Activated effector memory CD4-positive, alpha-beta T cell treated with anti-CD3 and anti-CD28 coated beads, Interleukin-2, amount 50 U/mL, for 16 hours (primary cell): ENCODE measurements at places on chromosomes 12 and 14.

DNA sequence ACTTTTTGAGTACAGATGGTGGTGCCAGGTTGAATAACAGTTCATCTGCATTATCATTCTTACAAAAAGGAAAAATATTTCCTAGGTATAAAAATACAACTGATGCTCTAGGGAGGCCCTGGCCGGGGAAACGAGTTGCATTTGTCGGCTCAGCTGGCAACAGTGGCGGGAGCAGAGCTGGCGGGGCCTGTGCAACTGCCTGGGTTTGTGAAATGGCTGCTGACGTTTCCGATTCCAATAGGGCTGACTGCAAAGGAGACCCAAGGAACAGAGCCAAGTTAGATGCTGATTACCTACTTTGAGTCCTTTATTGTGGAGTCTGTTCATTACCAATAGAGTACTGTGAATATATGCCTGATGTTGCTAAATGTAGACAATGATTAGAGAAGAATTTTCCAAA is 25.8 kb upstream of the PHLDA1 start:
- DNase-seq, result no peak

DNA sequence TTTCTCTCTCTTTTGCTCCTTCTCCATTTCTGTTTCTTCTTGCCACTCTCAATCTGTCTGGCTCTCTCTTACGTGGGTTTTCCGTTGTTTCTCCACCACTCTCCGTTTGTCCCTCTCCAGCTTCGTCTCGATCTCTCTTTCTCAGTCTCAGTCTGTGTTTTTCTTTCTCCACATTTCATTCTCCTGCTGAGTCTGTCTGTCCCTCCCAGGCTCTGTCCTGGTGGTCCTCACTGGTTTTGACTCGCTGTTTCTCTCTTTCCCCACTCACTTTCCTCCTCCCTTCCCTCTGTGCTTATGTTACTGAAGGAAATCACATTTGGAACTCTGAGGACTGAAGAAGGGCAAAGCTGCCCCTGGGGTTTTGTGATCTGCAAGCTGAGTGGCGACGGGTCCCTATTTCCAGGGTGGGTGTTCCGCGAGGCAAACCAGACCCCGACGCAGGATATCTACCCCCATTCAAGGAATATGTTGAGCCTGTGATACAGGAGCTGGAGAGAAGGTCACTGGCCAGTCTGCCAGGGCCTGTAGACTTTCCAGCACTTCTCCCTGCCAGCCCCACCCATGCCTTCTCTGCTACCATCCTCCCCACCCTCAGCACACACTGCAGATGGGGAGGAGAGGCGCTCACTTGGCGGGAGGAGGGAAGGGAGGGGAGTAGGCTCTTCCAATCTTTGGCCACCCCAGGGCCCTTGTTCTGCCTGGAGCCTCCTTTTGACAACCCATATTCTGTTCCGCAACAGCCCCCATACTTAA is 102.7 kb upstream of the MAP1LC3B2 start:
- no peak for DNase-seq

GRCh38 chr14:64584190-64584589 is 34.4 kb downstream of the PPP1R36 start:
- no peak for DNase-seq

GRCh38 chr14:85873006-85873405 is 343.1 kb downstream of the FLRT2 start:
- no peak for DNase-seq

DNA sequence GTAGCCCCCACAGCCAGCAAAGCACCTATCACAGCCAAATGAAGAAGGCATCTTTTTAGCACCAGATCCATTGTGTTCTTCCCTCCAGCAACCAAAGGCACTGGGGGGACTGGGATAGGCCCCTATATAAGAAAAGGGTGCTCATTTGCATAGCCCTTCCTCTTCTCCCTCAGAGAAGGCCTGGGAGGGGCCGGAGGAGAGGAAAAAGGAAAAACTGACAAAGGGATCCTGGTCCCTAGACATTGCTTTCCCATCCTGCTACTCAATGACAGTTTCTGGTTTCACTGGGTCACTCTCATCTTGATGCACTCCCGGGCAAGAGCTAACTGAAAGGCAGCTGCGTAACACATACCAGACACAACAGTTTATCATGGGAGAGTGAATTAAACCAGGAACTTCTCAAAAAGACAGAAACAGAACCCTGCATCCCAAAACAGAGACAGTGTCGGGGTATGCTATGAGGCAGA is at the start of gene PMEL:
TSS of gene PMEL (minus strand) at position 102 of the 467 bp plus-strand sequence. CDS start at position 71, 31 bp downstream.
- DNase-seq, result no peak

DNA sequence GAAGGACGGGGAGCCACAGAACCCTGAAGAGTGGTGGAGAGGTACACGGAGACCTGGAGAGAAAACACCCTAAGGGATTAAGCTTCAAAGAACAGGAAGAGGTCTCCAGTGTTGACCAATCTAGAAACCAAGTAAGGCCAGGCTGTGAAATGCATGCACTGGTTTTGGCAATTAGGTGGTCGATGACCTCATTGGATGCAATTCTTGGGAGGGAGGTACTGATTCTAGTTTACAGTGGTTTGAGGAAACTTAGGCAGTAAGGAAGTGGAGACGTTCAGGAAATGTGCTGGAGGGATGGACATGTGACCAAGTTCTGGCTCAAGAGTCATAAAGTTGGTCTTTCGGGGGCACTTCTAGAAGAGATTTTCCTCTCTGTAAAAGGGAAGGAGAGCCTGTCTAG is 91.3 kb upstream of the CEP83 start:
- DNase-seq, result no peak

GRCh38 chr12:3418609-3419390 is 72.2 kb upstream of the PRMT8 start:
- DNase-seq, result no peak

DNA sequence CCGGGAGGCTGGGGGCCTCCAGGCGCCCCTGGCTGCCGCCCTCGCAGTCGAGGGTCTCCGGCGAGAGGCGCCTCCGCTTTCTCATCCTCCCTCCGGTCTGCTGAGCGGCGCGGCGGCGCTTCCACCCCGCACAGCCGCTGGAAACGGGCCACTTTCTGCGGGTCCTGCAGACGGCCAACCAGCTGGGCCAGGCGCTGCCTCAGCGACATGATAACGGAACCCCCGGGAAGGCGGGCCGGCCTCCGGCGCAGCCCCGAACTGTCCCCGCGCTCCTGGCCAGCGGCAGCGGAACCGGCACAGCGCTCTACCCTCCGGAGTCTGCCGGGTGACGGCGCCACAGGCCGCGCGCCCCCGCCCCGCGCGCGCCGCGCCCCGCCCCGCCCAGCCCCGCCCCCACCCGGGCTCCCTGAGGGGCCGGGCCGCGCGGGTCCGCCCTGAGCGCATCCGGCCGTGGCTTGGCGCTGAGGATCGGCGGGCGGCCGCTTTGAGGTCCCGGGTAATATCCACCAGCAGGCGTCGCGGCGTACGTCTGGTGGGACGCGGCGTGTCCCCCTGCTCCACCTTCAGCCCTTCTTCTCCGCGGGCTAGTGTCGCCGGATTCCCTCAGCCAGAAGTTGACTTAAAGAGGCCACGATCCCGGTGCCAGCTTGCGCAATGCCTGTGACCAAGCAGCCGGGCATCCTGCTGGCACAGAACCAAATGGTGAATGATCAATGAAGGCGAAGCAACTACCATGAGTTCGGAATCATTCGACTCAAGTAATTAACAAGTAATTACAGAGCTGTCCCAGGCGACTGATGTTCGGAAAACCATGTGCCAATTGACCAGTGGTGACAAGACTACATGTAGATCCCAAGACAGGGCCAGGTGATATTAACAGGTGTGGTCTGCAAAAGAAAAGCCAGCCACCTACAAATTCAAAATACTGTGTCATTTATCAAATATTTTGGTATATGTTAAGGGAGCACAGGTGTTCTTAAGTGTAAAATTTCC is at the start of gene SGPP1:
TSS of gene SGPP1 (minus strand) at position 330 of the 993 bp plus-strand sequence. CDS start at position 209, 121 bp downstream.
- peak; percentile 91 for DNase-seq

- DNase-seq, result no peak
These were observed 164.5 kb downstream of the CRADD start for GRCh38 chr12:93841671-93842070.

GRCh38 chr12:28457785-28458184 is 267.5 kb downstream of the CCDC91 start:
- DNase-seq, result no peak

- DNase-seq, result no peak
These were observed 45.4 kb upstream of the TMED10 start for GRCh38 chr14:75221797-75222196.

- DNase-seq, result peak; percentile 92
These were observed 36.9 kb downstream of the BCL11B start for GRCh38 chr14:99234961-99235571.

DNA sequence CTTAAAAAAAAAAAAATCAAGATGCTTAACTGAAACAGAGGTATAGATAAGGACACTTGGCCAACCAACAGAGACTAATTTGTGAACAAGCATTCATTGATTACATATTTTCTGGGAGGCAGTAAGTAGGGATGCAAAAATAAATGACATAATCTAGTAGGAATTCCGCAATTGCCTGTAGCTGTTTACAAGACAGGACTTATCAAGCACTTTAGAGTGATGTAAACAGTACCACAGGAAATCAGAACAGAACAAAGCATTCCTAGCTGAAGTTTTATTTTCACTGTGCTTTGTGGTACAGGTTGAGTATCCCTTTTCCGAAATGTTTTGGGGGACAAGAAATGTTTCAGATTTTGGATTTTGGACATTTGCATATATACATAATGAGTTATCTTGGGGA is 68.2 kb upstream of the FGD4 start:
- DNase-seq, result no peak

- DNase-seq, result no peak
These were observed 2.7 kb upstream of the GZMH start for GRCh38 chr14:24612196-24612595.

DNA sequence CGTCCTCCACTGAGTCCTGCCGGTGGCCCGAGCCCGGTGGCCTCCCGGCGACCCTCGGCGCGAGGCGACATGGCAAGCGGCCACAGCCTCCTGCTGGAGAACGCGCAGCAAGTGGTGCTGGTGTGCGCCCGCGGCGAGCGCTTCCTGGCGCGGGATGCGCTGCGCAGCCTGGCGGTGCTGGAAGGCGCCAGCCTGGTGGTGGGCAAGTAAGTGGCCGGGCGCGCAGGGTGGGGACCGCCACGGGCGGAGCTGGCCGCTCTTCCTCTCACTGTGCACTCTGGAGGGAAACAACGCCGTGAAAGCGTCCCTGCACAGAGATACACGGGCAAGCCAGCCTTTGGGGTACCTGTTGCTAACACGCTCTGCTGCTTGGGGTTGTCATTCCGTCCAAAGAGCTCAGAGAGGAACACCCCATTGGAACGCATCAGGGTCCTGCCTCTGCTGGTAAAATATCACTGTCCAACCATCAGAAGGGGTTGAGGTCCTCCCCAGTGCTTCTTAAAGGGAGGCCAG is at the start of gene AMDHD1:
TSS of gene AMDHD1 (plus strand) at position 2 of the 513 bp plus-strand sequence. CDS start at position 70, 68 bp downstream.
- DNase-seq, result peak; percentile 86

DNA sequence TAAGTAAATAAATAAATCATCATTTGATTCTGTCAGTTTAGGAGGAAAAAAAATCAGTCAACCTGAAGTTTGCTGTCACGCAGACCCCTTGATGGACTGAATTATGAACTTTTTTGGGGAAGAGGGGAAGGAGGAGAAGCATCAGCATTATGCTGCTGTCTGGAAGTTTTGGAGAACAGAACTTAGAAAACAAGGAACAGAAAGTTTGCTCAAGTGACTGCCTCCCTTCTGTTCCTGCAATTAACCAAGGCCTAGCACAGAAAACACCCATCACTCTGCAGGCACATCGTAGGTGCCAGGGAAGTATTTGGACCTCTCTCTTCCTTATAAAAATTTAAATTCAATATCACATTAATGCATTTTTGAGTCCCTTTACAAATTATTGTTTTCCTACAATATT is 283.8 kb downstream of the VRK1 start:
- no peak for DNase-seq

DNA sequence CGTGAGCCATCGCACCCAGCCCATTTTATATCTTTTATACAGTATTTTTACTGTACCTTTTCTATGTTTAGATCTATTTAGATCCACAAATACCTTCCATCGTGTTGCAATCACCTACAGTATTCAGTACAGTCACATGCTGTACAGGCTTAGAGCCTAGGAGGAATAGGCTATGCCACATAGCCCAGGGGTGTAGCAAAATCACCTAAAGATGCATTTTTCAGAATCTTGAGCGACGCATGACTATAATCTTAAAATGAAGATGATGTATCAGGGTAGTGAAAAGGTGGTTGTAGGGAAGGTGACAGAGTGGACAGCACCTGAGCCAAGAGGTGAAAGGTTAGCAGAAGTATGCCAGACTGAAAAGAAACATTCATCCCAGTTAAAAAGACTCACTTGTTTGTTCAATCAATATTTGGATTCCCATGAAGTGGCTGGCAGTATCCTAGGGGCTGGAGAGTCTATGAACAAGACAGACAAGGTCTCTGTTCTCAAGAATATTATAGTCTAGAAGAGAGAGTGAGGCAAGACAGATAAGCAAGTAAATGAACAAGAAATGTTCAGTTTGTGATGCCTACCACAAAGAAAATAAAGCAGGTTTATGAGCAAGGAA is 3.6 kb downstream of the SPRING1 start:
- DNase-seq, result no peak

GRCh38 chr12:31323391-31324115 is 2.4 kb downstream of the SINHCAF start:
- peak; percentile 84 for DNase-seq

DNA sequence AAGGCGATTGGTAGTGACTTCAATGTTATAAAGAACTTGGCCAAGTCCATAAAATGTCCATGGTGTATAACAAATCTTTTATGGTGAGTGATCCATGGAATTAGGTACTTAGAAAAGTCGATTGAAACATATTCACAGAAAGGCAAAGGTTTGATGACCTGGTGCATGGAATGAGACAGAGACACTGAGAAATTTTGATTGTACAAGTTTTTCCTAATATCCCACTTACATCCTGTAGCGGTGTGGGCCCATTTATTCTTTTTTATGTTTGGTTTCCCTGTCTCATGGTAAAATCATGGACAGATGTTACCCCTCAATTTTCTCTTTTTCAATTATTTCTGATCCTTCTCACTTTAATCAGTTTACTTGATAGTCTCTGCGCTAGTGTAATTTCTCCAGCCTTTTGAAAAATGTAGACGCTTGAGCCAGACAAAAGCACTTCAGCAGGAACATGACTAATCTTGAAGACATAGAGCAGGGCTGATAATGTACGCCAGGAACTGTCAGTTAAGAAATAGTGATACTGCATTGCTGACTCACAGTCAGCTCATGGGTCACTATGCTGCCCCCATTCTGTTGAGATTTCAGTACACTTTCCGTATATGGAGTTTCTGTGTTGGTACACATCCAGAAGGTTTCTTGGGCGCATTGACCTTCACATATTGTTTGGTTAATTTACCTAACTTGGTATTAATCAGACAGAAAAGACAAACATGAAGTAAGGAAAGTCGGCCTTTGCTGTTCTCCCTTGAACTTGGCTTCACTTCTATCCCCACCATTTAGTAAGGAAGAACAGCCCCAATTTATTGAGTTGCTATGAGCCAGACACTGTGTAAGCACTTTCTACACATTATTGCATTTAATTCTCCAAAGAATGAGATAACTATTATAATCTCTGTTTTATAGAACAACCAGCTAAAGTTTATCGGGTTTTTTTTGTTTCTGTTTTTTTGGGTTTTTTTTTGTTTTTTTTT is 841.7 kb downstream of the DIO2 start:
- no peak for DNase-seq

GRCh38 chr12:51959921-51960320 is 8.4 kb downstream of the ACVR1B start:
- no peak for DNase-seq
